ENCODE measurements at places on chromosomes 11 and 22.
A peak's percentile ranks its signal among the peaks of the same experiment; 100 is the strongest.

DNA sequence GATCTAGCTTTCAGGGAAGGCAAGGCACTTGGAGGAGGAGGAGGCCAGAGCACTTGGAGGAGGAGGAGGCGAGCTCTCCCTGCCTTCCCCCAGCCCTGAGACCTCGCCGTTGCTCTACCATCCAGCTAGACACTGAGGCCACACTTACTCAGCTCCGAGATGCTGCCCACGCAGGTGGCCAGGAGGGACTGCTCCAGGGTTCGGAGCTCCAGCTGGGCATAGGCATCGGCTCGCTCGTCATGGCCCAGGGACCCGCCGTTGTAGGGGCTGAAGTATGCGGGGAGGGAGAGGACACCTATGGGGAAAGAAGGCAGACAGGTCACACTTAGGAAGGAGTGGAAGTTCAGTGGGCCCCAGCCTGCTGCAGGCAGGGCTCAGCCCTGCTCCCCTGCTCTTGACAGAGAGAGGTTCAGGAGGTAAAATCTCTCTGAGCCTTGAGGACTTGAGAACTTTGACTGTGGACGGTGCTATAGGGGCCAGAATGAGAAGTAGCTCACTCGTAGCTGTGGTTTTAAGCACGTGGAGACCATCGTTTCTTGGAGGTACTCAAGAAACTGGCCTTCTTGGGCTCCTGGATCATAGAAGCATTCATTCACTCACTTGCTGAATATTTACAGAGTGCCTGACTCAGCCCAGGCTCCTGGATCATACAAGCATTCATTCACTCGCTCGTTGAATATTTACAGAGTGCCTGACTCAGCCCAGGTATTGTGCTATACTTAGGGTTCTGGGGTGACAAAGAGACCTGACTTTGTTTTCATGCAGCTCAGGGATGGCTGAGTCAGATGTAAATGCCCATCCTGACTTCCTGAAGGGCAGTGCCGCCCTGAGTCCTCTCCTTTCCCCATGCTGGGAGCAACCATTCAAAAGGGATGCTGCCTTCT is 99.2 kb downstream of the NAT10 start:
- no peak for DNase-seq

DNA sequence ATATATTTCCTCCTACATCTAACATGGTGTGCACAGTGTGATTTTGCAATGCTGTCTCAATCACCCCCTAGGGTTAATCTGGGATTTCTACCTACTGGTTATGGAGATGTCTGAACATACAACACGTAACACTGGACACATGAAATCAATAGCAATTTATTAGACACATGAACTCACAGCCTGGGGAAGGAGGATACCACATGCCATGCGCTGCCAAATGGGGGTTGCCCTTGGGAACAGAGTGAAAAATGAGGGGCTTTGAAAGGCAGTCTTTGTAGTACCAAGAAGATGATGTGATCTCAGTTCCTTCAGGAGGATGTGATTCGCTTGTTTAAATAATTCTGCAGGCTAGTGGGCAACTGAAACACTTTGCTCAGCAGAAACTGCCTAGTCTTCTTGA is 253.6 kb upstream of the LRRC4C start:
- no peak for DNase-seq

DNA sequence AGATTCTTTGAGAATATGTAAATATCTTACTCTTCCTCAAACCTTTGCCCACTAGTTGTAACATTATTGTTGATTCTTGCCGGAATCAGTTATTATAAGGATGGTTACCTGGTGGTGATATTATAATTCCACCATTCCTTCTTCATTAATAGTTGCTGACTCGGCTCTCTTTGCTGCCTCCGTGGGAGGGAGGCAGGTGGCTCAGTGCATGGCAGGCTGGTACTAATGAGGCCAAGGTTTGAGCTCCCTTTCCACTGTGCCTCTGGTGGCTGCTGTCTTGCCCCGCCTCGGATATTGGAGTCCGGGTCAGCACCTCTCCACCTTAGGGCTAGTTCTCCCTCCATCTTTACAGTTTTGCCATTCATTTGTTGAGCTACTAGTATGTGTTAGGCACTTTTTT is 12.7 kb downstream of the CD6 start:
- no peak for DNase-seq

GRCh38 chr11:134272381-134273316 is 3.5 kb upstream of the GLB1L3 start:
- DNase-seq = no peak

- peak; percentile 67 for DNase-seq
These were observed 1.5 kb upstream of the LARGE1 start for GRCh38 chr22:33921525-33922348.

GRCh38 chr22:39360674-39361413 is 11.1 kb downstream of the SYNGR1 start:
- no peak for DNase-seq

GRCh38 chr11:128684549-128685401 is 9.1 kb upstream of the FLI1 start:
- DNase-seq = no peak

- no peak for DNase-seq
These were observed 102.3 kb downstream of the TP53I11 start for GRCh38 chr11:44848203-44848962.

DNA sequence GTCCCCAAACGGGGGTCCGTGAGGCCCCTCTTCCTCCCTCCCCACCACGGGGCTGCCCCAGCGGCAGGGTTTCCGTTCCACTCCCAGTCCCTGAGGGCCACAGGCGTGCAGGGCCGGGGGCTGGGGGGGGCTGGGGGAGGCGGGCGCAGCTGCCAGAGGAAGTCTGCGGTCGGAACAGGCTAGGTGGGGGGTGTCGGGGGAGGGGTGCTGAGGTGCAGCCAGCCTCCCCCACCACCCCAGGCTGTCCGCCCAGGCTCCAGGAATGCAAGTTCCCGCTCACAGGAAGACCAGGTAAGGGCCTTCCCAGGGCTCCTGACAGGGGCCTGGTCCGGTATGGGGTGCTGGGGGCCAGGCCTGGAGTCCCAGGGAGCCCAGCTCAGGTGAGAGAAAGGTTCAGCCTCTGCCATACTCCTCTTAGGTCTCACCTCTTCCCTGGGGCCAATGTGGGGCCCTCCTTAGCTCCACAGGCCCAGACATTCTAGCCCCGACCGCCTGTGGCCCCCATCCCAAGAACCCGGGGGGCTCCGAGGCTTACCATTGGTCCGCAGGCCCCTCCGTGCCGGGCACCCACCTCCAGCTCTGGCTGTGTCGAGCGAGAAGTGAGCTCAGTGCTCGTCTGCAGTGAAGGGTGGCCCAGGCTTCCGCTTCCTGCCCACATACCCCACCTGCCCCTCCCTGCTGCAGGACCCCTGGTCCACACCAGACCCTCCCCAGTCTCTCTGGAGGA is at the start of gene PTPRCAP:
PTPRCAP (minus strand) TSS at position 601 of the 727 bp plus-strand sequence; CDS start at position 538, 63 bp downstream.
- DNase-seq = no peak

DNA sequence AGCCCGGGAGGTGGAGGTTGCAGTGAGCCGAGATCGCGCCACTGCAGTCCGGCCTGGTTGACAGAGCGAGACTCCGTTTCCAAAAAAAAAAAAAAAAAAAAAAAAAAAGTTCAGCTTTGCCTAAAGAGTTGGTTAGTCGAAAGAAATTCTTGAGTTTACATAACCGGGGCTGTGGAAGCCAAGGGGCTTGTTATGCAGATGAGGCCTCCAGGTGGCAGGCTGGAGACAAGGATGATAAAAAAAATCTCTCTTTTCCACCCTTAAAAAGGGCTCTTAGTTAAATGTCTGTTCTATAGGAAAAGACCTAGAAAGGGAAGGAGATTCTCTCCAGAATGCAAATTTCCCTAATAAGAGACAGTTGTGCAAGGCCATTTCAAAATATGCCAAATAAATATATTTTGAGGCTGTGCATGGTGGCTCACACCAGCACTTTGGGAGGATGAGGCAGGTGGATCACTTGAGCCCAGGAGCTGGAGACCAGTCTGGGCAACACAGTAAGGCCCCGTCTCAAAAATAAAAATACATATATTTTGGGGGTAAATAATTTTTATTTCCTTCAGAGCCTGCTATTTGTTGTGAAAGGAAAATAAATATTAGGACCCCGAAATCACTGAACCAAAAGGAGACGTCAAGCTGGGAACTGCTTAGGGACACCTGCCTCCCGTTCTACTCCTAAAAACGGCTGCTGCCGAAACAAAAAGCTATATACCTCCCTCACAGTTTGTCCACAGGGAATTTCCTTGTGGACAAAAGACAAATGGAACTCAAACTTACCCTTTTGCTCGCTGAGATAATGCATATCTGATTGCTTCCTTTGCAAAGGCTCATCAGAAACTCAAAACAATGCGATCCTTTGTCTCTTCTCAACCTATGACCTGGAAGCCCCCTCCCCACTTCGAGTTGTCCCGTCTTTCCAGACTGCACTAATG is 2.4 kb upstream of the IFITM2 start:
- peak; percentile 26 for DNase-seq

GRCh38 chr11:104694259-104695064 is 203.8 kb downstream of the CASP12 start:
- no peak for DNase-seq

GRCh38 chr11:119742263-119742861 is 13.4 kb upstream of the NECTIN1 start:
- DNase-seq = no peak

- DNase-seq = no peak
These were observed 741 bp downstream of the PHRF1 start for GRCh38 chr11:576811-577610.

GRCh38 chr11:47225552-47226400 is 11.0 kb downstream of the DDB2 start:
- no peak for DNase-seq

DNA sequence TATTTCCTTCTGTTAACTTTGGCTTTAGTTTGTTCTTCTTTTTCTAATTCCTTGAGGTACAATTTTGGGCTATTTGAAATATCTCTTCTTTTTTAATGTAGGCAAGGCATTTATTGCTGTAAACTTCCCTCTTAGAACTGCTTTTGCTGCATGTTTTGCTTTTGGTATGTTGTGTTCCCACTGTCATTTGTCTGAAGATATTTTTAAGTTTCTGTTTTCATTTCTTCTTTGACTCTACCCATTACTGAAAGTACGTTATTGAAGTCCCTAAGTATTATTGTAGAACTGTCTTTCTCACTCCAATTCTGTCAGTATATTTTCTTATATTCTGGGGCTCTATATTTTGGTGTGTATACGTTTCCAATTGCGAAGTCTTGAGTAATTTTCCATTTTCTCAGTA is 77.9 kb downstream of the KCNQ1OT1 start:
- DNase-seq = no peak

DNA sequence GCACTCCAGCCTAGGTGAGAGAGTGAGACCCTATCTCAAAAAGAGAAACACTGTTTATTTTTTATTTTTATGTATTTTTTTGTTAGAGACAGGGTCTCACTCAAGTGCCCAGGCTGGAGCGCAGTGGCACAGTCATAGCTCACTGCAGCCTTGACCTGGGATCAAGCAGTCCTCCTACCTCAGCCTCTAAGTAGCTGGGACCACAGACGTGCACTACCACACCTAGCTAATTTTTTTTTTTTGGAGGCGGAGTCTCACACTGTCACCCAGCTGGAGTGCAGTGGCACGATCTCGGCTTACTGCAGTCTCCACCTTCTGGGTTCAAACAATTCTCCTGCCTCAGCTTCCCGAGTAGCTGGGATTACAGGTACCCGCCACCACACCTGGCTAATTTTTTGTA is 6.4 kb downstream of the RBX1 start:
- no peak for DNase-seq
